ENCODE measurements at places on chromosomes 16 and 17.

DNA sequence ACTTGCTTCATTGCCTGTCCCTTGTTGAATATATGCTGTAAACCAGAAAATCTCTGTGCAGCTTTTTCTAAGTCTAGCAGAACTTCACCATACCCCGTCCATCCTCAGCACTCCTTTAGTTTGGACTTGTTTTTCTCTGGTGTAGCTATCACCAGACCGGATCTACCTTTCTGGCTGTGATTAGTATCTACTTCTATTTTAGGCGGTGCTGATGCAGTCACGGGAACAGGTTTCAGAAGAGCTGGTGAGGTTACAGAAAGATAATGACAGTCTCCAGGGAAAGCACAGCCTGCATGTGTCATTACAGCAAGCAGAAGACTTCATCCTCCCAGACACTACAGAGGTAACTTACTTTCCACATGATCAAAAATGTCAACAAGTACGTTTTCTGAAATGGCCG is 46.4 kb downstream of the NUP88 start:
- DNase-seq: no peak

DNA sequence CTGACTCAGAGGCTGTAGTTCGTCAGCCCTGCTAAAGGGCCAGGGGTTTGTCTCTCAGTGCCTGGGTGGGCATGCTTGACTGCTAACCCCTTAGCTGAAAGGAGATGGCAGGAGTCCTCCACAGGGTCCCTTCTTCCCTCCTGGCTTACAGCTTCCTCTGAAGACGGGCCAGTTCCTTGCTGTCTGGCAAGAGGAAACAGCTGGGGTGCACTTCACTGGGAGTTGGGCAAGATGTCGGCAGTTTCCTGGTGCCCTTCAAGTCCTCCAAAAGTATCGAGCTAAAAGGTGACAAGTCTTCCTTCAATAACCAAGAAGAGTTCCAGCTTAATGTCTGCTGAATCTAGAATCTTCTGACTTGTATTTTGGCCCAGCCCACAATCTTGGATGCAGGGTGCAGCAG is 23.4 kb downstream of the NUP85 start:
- DNase-seq: no peak

DNA sequence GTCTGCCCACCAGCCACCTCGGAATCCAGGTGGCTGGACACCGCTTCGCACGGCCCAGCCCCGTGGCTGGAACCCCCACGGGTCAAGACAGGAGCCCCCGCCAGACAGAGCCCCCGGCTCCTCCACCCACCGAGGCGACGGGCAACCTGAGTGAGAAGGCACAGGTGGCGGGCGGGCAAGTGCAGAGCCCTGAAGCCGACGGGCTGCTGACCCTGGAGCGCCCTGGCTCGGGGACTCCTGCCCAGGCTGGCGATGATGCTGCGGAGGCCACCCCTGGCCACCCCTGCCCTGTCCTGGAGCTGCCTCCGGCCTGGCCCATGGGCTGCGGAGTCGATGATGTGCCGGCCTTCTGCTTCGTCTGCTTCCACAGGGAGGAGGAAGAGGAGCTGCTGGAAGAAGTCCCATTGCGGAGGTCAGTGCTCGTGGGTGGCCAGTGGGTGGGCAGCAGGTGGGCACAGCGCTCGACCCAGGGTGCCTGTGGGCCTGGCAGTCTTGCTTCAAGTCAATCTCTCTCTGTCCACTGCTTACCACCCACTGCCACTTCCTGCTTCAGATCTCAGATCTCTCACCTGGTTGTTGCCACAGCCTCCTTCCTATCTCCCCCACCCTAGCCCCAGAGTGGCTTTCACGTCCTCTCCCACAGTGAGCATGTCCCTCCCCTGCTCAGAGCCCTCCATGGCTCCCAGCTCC is 33.1 kb upstream of the SBK1 start:
- DNase-seq: no peak

DNA sequence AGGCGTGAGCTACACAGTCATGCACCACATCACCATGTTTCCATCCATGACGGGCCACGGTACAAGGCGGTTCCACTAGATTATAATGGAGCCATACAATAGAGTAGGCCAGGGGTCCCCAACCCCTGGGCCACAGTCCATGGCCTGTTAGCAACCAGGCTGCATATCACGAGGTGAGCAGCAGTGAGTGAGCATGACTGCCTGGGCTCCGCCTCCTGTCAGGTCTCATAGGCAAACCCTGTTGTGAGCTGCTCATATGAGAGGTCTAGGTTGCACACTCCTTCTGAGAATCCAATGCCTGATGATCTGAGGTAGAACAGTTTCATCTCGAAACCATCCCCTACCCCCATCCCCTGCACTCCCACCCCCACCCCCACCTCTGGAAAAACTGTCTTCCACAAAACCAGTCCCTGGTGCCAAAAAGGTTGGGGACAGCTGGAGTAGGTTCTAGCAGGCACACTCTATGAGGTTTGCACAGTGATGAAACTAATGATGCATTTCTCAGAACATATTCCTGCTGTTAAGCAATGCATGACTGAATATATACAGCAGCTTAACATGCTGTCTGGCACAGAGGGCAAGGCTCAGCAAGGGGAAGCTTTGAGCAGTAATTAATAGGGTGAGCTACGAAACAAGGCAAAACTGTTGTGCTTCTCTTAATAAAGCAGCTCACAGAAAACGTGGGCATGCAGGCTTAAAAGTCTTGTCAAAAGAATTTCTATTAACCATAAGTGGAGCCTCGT is 108.0 kb downstream of the VPS53 start:
- no peak for DNase-seq

DNA sequence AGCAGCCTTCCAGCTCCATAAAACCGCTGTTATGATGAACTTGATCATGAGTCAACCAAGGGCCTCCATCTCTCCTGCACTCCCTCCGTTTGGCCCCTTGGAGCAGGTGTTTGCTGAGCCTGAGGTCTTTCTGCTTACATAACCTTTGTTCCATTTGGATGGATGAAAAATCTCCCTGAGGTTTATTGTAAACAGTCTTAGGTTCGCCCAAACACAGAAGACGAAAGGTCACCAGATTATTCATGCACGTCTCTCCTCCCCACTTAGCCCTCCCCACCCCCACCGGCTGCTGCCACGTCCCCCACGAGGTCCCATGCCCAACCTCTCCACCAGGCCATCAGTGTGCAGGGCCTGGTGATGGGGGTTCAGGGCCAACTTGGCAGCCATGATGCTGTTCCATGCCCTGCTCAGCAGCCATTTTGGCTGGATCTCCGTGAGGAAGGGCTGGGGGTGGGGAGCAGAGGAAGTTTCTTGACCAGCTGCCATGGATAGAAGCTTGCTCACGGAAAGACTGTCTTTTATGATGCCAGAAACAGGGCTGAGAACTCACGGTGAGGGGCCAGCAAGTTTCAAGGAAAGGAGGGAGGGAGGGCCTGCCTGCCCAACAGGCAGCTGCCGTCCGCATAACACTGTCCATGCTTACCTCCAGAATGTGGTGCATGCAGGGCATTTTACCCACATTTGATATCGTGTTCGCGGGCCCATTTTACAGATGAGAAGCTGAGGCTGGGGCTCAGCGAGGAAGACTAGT is 47.8 kb upstream of the FOXF1 start:
- DNase-seq: no peak

DNA sequence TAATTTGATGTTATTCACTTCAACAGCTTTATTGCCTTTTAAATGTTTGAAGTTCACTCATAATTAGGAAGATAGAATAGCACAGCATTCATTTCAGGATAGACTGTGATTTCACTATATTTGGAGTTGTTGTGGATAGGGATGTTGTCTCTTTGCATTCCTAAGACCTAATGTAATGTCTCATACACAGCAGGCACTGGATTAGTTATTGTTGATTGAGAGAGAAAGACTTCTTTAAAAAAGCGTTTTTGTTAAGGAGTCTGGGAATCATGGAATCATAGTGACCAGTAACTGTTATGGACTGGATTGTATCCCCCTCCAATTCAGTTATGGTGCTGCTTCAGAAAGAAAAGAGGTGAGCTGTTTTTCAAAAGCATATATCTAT is 122.0 kb downstream of the USP22 start:
- DNase-seq: no peak

DNA sequence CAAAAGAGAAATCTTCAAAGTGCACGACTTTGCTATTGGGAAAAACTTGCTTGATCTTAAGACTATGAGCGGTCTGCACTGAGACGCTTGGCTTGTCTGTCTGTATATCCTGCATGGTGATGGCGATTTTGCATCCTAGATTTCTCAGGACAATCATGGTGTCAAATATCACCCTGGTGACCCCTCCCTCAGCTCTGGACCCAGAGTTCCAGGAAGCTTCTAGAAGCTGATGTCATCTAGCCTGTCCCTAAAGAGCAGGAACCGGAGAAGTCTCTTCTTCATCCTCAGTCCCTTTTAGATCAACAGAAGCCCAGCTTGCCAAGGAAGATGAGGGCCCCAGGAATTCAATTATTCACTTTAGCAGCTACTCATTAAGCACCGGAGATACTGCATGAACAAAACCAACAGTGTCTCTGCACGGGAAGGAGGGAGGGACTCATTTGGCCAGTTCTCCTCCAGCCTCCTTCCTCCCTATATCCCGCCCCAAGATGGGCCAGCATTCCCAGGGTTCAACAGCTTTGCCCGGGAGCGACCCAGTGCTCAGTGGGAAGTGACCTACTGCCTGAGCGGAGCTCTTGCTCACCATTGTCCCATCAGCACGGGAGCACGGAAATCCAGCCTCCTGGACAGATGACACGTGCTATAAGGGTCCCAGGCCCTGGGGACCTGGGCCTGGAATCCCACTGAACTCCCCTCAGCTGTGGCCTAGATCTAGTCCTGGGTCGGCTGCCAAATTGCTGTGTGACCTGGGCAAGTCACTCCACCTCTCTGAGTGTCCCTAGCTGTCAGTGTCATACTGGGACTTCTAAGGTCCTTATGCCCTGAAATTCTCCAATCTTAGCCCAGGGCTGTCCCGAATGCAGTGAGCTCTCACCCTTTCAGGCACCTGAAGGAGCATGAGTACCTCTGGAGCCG is 3.8 kb downstream of the EMP2 start:
- DNase-seq: no peak

GRCh38 chr17:42518046-42518754 is 17.8 kb upstream of the NAGLU start:
- DNase-seq: no peak

GRCh38 chr17:50021681-50022370 is 26.8 kb upstream of the DLX3 start:
- no peak for DNase-seq

DNA sequence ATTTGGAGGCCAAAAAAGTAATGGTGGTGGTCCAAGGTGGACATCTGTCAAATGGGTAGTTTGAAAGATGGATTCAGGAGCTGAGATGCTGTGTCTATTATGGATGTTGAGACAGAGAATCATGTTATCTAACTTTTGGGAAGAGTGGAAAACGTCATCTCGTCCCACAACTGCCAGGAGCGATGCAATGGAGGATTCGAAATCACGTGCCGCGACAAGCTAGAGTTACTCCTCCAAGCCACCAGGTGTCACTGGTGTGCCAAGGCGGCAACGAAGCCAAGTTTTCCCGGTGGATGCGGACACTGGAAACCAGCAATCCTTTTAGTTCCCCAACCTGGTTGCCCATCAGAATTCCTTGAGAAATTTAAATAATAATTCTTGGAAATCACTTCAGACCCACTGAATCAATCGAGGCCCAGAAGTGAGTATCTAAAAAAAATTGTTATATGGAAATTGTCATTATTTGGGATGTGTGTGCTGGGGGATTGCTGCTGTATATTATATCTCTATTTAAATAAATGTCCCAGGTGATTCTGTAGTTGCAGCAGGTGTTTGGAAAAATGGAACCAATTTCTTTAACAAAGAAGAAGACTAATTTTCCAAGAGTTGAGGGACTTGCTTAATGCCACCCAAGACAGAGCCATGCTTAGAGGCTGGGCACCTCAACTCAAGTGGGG is 206.1 kb downstream of the HAPSTR1 start:
- DNase-seq: no peak

DNA sequence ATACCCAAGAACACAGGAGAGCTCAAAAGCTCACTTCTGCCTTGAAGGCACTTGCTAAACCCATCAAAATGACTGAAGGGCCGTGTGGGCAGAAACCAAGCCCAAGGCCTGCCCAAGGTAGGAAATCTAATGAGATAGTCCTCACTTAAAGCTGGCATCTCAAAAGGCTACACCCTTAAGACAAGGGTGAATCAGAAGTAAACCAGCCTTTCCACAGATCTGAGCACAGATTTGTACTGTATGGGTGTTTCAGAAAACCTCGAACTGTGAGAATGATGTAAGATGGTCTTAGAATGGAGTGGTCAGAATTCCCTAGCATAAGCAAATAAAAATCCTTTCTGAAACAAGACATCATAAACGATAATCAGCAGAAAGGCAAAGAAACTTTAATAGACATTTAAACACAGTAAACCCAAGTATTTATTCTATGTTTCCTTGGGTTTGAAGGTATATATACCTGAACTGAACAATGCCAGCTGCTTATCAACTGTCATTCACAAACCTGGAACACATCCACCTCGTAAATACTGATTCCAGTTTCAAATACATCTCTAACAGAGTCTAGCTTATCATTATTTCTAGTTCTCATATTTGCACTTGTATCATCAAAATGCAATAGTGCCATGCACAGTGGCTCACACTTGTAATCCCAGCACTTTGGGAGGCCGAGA is 37.8 kb downstream of the GLG1 start:
- no peak for DNase-seq

All from effector memory CD4-positive, alpha-beta T cell (primary cell).